ENCODE measurements at places on chromosomes 16 and 17.

DNA sequence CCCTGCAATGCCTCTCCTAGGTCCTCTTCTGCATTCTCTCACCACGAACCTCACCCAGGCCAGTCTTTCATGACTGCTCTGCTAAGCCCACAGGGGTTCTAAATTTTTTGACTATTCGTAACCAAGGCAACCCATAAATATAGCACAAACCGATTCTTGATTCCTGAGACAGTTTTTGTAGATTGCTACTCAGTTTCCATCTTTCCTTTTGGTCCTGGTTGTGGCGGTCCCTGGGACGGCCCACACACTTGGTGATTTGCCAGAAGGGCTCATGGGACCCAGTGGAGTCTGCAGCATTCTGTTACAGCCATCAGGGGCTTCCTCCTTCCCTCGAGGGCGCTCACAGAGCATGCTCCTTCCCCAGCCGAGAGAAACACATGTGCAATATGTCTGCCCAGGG is 23.4 kb upstream of the MGAT5B start:
- peak; percentile 35 for DNase-seq

GRCh38 chr17:57817299-57817698 is 32.5 kb downstream of the MRPS23 start:
- no peak for DNase-seq

DNA sequence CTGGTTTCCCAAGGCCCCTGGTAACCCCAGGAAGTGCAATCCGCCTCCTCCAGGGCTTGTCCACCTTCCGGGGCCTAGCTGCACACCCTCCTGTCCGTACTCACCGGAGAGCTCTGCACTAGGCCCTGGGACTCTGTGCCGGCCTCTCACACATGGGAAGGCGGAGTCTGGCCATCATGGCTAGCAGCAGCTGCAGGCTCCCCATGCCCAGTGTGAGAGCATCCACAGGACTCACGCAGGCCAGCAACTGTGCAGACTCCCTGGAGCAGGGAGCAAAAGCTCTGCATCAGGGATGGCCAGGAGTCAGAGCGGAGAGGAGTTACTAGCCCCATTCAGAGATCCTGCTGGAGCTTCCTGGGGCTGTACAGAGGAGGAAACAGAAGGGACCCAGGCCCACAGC is 20.2 kb downstream of the FOXN1 start:
- DNase-seq: no peak

DNA sequence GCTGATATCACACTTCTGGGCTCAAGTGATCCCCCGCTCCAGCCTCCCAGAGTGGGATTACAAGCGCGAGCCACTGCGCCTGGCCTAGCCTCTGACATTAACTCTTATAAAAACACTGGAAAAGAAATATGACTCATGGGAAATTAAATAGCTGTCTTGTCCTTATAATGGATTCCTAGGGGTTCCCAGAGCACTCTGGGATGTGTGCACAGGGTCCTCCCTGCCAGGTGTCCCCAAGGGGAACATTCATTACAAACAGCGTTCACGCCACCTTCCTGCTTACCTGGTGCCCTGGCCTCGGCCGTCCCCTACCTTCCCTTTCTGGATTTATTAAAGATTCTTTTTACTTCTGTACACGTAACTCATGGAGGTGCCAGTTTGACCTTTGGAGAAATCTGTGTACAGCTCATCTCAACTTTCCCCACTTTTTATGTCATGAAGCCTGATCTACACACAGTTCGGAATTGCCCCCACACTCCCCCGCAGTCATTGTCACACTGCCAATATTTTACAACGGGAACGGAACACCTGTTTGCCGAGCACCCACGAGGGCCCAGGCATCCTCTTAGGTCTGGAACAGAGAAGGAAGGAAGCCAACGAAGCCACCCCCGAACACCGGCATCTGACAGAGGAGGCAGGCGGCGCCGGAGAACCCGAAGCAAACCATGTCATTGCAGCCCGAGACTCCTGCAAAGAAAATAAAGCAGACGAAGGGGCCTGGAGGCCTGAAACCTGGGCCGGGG is 39.7 kb upstream of the MEAK7 start:
- DNase-seq: peak; percentile 28

GRCh38 chr17:72280881-72281280 is 160.1 kb downstream of the SOX9 start:
- no peak for DNase-seq

DNA sequence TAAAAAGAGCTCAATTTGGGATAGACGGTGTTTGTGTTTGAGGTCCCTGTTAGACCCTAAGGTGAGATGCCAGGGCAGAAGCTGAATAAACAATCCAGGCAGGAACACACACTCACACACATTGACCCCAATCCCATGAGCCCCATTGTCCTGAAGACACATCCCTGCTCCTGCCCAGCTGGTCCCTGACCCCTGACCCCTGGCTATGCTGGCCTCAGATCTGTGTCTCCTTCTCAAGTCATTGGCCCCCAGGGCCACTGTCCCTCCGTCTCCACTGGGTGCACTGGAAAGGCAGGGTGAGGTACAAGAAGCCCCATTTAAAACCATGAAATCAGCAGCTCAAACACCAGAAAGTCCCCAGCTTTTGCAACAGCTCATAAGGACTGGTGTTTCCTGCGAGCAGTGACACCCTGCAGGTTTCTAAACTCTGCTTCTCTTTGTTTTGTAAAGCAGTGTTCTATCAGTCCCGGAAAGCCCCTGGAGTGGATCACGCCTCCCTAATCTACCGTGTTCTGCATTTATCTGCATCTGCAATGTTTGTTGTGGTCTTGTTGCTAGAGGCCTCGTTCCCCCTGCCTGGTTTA is 18.0 kb upstream of the ASGR2 start:
- DNase-seq: no peak

DNA sequence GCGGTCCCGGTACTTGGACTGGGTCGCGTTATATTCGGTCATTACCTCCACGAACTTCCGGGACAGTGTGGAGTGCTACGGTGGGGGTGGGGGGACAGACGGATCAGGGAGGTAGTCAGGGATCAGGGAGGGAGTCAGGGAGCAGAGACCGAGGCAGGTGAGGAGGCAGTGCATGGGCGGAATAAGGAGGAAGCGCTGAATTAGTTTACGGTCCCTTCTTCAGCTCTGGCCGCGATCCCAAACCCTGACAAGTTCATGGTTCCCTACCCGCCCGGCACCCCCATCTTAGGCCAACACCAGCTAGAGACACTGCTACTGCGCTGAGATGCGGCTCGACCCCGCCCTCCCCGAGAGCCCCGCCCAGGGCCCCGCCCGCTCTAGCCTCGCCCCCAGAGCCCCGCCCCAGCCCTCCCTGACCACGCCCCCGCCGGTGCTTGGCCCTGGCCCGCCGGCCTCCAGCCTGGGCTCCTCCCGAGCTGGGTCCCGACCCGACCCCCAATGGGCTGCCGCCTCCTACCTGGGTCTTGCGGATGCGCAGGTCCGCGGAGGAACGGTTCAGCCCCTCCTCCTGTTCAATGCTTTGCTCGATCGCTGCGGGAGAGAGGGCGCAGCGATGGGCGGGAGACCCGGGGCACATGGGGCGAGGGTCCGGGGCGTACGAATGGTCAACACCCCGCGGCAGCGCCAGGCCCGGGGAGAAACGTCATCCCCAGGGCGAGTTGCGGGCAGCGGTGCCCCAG is 12.1 kb downstream of the HSD3B7 start:
- peak; percentile 68 for DNase-seq

GRCh38 chr17:47713980-47714700 is 18.9 kb upstream of the TBX21 start:
- no peak for DNase-seq

DNA sequence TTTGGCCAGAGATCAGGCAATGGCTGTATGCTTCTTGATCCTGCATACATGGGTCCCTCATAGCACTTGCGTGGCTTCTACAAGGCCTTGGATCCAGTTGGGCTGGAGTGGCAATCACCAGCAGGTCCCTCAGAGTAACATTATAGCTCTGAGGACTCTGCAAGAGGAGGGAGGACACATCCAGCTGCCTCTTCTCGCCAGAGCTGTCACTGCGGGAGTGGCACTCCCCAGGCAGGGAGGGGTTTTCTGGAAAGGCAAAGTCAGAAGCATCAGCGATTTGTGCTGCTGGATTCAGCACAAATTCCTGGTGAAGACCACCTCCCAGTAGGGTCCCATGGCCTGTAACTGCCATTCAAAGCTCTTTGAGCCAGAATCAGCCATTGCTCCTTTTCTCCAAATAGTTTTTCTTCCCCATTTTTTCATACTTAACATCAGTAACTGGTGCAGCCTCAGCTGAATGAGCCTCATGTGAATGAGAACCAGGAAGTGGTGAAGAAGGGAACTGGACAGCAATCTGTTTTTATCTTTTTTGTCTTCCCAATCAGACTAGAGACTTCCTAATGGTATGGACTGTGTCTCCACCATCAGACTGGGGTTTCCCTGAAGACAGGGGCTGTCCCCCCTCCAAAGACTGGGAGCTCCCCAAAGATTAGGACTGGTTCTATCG is 40.6 kb upstream of the HOXB13 start:
- no peak for DNase-seq

- no peak for DNase-seq
These were observed 15.9 kb downstream of the LITAF start for GRCh38 chr16:11570806-11571205.

DNA sequence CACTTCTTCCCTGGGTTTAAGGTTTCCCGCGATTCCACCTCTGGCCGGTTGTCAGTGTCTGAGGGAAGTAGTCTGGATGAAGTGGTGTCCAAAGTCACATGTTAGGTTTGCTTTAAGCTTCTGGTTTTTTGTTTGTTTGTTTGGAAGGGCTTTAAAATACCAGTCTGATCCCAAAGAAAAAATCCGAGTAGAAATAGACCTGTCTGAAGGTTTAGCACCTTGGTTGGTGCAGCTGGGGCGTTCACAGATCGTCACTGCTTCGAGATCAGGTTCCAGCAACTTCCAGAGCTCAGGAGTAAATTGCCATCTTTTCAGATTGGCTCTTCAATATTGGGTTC is 567 bp downstream of the TMEM97 start:
- no peak for DNase-seq

GRCh38 chr17:18261146-18261515 is 669 bp downstream of the MIEF2 start:
- DNase-seq: peak; percentile 89

DNA sequence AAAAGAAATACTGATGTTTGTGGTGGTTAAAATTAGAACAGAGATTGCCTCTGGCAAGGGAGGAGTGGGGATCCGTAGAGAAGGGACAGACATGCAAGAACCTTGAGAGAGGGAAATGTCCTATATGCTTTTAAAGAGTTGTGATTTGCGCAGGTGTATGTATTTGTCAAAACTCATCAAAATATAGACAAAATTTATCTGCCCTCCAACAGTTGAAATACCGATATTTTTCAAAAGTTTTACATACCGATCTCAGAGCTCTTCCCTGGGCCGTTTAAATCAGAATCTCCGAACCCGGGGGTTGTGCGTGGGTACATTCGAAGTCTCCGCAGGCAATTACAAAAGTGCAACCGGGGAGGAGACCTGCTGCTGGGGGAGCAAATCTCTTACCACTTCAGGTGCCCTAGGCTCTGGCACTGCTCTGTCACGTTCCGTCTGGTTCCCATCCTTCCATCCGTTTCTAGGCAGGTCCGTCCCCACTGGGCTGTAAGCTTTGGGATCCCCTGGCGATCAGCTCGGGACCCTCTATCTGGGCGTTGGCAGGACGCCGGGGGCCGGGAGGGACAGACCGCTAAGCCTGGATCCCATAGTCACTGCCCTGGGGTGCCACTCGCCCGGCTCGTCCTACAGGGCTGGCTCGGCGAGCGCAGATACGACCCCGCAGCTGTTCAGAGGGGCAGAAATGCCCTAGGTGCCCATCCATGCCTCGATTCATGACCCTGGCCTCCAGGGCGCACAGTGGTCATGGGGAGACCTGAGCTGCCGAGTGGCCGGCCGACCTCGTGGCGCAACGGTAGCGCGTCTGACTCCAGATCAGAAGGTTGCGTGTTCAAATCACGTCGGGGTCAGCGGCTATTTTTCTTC is 4.2 kb downstream of the BORCS6 start:
- DNase-seq: peak; percentile 72

DNA sequence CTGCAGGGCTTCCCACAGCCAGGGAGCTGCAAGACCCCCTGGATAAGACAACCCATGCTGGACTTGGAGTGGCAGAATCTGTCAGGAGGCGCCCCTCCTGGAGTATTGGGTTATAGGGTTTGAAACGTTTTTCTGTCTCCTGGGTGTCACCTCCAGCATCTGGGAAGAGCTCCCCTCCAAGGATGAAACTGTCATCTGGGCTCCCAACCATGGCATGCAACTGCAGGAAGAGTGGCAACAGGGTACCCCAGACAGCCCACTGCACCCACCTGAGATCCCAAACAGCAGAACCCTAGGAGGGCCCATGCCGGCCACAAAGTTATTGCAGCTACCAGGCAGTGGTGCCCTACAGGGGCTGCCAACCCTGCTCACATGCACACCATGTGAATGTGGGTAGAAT is 636 bp upstream of the GSG1L start:
- no peak for DNase-seq

- no peak for DNase-seq
These were observed 34.9 kb downstream of the NDEL1 start for GRCh38 chr17:8470447-8471047.

- peak; percentile 20 for DNase-seq
These were observed 19.6 kb downstream of the CPPED1 start for GRCh38 chr16:12784076-12784475.

DNA sequence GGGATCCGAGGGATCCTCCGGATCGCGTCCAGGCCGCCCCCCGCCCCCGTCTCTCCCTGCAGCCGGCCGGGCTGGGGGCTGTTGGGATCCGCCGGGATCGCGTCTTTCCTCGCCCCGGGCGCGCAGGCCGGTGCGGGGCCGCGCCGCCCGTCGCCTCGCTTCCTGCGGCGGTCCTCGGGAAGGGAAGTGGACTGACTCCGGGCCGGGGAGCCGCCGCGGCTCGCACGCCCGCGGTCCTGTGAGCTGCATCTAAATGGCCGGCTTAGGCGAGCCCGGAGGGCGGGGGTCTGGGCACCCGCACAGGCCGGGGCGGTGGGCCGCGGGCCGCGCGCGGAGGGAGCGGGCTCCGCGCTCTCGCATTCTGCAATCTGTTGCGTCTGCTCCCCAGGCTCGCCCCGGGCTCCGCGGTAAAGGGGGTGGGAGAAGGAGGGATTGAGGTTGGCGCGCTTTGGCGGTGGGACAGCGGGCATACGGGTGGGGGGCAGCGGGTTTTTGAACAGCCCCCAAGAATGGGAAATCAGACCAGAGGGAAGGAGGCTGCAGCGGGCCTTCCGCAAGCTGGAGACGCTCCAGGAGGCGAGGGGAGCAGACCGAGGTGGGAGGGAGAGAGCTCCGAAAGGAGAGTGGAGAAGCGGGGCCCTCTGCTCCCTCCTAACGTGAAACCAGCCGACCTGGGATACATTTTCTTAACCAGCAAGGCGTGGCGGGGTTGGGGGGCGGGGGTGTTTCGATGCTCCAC is 2.2 kb downstream of the TMEM132E start:
- DNase-seq: no peak

DNA sequence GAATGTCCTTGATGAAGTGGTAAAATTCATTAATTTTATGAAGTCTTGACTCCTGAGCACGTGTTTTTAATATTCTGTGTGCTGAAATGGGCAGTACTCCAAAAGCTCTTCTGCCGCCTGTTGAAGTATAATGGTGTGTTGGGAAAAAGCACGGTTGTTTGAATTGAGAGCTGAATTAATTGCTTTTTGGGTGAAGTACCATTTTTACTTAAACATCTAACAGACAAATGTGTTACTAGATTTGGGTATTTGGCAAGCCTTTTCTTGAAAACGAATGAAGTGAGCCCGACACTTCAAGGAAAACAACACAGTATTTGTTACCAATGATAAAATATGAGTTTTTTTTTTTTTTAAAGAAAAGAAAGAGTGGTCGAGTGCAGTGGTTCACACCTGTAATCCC is 22.5 kb downstream of the WWP2 start:
- DNase-seq: no peak

GRCh38 chr17:78979780-78980623 is at the start of gene LGALS3BP:
TSS of gene LGALS3BP (minus strand) at chr17:78979923. CDS start at chr17:78977191, 2,732 bp downstream.
- DNase-seq: peak; percentile 89
